Activated naive CD4-positive, alpha-beta T cell treated with anti-CD3 and anti-CD28 coated beads for 36 hours (primary cell): ENCODE measurements at places on chromosomes 6 and 20. TPM values are rescaled to one million over a fixed set of nuclear protein-coding genes. Genes with fewer than 3 reads are reported as not detected.

Gene ACOT8
- total RNA-seq: 23.3 TPM

DNA sequence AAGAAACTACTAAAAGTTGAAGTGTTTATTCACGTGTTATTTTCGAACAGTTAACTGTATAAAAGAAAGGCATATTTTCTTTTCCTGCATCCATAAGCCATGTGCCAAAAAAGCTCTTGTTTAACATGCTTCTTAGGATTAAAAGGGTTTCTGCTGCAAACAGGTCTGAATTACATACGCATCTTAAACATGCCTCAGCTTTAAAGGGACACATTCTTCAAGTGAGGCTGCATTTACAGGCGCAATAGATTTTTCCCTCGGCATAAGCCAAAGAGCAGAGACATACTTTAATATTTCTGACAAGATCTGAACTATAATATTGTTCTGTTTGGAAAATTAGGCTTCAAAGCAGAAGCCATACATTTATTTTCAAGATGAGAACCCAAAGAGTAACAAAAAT lies 39.4 kb downstream of the PDE7B start:
- H3K36me3 ChIP-seq: no peaks in the 10 kb centered on the region
- H3K4me3 ChIP-seq: no peak overlapping the region
- H3K27ac ChIP-seq: no peak overlapping the region
- H3K27me3 ChIP-seq: no peaks in the 10 kb centered on the region
- no peaks in the 10 kb centered on the region for H3K4me1 ChIP-seq

Gene ECT2L
- total RNA-seq: not detected

- H3K36me3 ChIP-seq: no peaks in the 10 kb centered on the region
- no peaks in the 10 kb centered on the region for H3K4me1 ChIP-seq
- H3K27me3 ChIP-seq: no peaks in the 10 kb centered on the region
- DNase-seq: no peak
- no peak overlapping the region for H3K4me3 ChIP-seq
- H3K27ac ChIP-seq: no peak overlapping the region
Observed at GRCh38 chr6:12170351-12171092, 119.6 kb upstream of the EDN1 start.

DNA sequence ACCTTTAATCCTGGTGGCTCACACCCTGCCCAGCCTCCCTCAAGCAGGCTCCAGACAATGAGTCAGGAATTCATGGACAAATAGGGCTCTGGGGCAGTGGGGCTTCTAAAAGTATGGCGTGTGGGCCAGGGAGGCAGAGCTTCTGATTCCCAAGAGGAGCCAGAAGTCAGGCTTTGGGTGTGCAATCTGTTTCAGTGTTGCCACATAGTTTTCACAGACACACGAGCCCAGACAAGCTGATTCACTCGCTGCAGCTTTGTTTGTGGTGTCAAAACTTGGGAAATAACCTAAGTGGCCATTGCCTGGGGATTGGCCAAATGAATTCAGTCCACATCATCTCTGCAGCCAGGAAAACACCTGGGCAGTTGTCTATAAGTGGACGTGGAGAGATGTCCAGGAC lies 9.2 kb downstream of the PEDS1 start:
- no peaks in the 10 kb centered on the region for H3K27me3 ChIP-seq
- no peak for DNase-seq
- H3K27ac ChIP-seq: no peak overlapping the region
- H3K4me1 ChIP-seq: peaks cover 52% of the 10 kb centered on the region
- H3K36me3 ChIP-seq: peaks cover 20% of the 10 kb centered on the region

- no peak overlapping the region for H3K27ac ChIP-seq
- H3K4me1 ChIP-seq: no peaks in the 10 kb centered on the region
- DNase-seq: no peak
- H3K4me3 ChIP-seq: no peak overlapping the region
Observed at GRCh38 chr6:36563928-36564284, 16.6 kb upstream of the STK38 start.

- H3K4me3 ChIP-seq: no peak overlapping the region
- no peak for DNase-seq
Observed at GRCh38 chr6:25181350-25181724, 97.8 kb upstream of the CARMIL1 start.

DNA sequence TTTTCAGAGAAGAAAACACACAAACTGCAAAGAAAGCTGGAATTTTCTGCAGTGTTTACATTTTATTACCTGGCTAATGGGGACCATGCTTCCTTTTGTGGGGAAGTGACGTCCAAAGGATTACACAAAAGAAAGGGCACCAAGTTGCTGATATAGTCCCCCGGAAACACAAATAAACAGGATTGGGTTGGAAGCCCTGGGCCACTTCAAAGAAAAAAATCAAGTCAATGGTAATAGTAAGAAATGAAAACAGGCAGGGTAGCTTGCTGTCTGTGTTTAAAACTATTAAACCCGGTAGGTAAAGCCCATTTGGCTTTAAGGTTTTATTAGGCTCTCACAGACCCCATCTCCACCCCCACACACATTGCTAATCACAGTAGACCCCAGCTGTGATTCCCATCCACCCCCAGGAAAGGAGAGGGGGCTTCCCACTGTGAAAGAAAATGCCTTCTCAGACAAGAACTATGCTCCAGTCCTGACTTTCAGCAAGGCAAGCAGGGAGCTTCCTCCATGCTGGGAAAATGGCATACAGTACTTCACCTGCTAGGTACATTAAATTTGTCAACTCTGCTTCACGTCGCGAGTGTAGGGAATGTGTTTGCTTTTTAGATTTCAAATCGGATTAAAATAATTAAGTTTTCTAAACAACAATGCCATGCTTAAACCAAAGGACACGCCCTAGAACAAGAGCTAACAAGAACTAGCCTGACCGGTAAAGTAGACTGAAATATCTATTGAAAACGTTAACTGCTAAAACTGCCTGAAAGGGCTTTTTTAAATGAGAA lies 1.1 kb downstream of the PERP start:
- peak overlapping the region; percentile 83 for H3K4me3 ChIP-seq
- no peaks in the 10 kb centered on the region for H3K36me3 ChIP-seq
- no peak overlapping the region for H3K27ac ChIP-seq
- peaks cover 35% of the 10 kb centered on the region for H3K27me3 ChIP-seq

DNA sequence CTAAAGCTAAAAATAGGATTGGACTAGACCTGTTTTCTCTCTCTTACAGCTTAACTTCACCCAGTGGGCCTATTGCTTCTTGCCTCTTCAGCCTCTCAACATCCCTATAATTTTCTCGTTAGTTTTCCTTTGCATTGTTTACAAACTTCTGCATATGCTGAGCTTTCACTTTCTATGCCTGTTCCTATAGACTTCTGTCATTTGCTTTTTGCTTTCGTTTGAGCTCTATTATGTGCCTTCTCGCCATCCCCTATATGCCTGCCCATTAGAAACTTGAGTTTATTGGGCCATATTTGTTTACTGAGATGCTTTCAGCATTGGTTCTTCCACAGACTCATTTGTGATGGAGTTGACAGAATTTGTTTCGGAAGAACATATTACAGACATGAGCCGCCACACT lies 40.9 kb downstream of the NCOA7 start:
- DNase-seq: no peak
- H3K27me3 ChIP-seq: no peaks in the 10 kb centered on the region
- peak overlapping the region; percentile 64 for H3K4me3 ChIP-seq
- H3K27ac ChIP-seq: peak overlapping the region; percentile 17
- peaks cover under 1% of the 10 kb centered on the region for H3K36me3 ChIP-seq

- H3K27ac ChIP-seq: no peak overlapping the region
- DNase-seq: peak; percentile 19
- H3K36me3 ChIP-seq: peaks cover 3% of the 10 kb centered on the region
- peaks cover 56% of the 10 kb centered on the region for H3K27me3 ChIP-seq
Observed at GRCh38 chr6:167825332-167826229, 1.1 kb upstream of the AFDN start.

Gene MOG
- not detected for total RNA-seq

GRCh38 chr6:142246960-142247359 lies 54.8 kb upstream of the ADGRG6 start:
- no peaks in the 10 kb centered on the region for H3K36me3 ChIP-seq
- H3K4me1 ChIP-seq: no peaks in the 10 kb centered on the region
- DNase-seq: no peak
- no peaks in the 10 kb centered on the region for H3K27me3 ChIP-seq

DNA sequence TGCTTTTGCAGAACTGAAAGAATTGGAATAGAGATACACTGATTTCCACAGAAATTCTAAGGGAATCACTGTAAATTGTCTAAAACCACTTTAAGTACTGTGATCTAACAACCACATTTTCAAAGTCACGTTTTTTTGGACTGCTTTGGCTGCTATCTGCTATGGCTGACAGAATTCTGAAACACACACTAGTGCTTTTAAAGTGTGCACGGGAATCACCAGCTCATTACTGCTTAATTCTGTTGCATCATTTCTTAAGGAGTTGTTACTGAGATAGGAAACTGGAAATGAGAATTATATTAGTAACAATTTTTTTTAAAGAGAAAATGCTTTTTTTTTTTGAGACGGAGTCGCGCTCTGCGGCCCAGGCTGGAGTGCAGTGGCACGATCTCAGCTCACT lies 716.5 kb upstream of the NRSN1 start:
- DNase-seq: no peak
- no peak overlapping the region for H3K27ac ChIP-seq
- H3K4me3 ChIP-seq: no peak overlapping the region
- H3K36me3 ChIP-seq: no peaks in the 10 kb centered on the region
- H3K4me1 ChIP-seq: no peaks in the 10 kb centered on the region

Gene OXT
- not detected for total RNA-seq

- H3K4me1 ChIP-seq: no peaks in the 10 kb centered on the region
- H3K27me3 ChIP-seq: peaks cover 25% of the 10 kb centered on the region
- H3K27ac ChIP-seq: no peak overlapping the region
- DNase-seq: no peak
Observed at GRCh38 chr6:128932061-128932460, 49.1 kb downstream of the LAMA2 start.

Gene CDSN
- total RNA-seq: not detected

Gene C6orf58
- total RNA-seq: not detected

Gene CCDC170
- not detected for total RNA-seq

Gene PROCR
- 1.7 TPM for total RNA-seq

Gene LSM2
- 172 TPM for total RNA-seq

DNA sequence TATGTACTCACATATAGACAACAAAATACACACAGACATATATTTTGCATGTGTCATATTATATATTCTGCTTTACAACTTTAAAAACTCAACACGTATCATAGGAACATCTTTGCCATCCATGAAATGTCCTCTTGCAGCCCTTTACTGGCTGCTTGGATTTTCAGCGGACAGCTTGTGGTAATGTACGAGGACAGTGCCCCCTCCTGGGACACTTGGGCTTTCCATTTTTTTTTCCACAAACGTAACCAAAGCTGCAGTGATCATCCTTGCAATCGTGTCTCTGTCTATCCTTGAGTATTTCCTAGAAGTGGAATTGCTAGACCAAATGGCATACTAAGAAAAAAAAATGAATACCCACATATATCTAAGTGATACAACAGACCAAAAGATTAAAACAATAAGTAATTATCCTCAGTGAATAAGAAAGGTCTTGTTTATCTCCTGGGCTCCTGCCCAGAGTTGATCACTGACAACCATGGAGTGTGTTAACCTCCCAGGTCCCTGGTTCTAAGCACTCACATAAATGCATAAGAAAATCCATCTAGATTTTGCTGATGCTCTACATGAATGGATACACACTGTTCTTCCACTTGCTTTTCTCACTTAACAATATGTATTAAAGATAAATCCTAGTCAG lies 18.1 kb downstream of the BPI start:
- no peaks in the 10 kb centered on the region for H3K4me1 ChIP-seq
- DNase-seq: peak; percentile 27
- peaks cover 18% of the 10 kb centered on the region for H3K27me3 ChIP-seq
- H3K27ac ChIP-seq: no peak overlapping the region
- H3K4me3 ChIP-seq: no peak overlapping the region
- H3K36me3 ChIP-seq: no peaks in the 10 kb centered on the region

- no peaks in the 10 kb centered on the region for H3K36me3 ChIP-seq
- no peak overlapping the region for H3K27ac ChIP-seq
- H3K4me1 ChIP-seq: no peaks in the 10 kb centered on the region
- no peak for DNase-seq
- H3K4me3 ChIP-seq: no peak overlapping the region
Observed at GRCh38 chr20:46299078-46299477, 9.2 kb downstream of the CDH22 start.
